ENCODE measurements at places on chromosomes 2 and 18.

- DNase-seq, result no peak
Measured at GRCh38 chr2:229821316-229821715, 100.5 kb downstream of the TRIP12 start.

GRCh38 chr2:185144159-185144919 lies 546.0 kb downstream of the ZNF804A start:
- no peak for DNase-seq

- no peak for DNase-seq
Measured at GRCh38 chr18:44280479-44280878, 400.2 kb upstream of the SETBP1 start.

GRCh38 chr2:104952976-104953375 lies 84.9 kb upstream of the MRPS9 start:
- DNase-seq, result no peak

Measured in activated naive CD4-positive, alpha-beta T cell treated with anti-CD3 and anti-CD28 coated beads, Interleukin-2, amount 10 ng/mL, durations not matched to agents 7 days and 5 days (primary cell).